NCI-H510A treated with DMSO at 0.1 percent for 48 hours (cell line): ENCODE measurements at places on chromosomes 3 and 15.
A peak's percentile ranks its signal among the peaks of the same experiment; 100 is the strongest.

DNA sequence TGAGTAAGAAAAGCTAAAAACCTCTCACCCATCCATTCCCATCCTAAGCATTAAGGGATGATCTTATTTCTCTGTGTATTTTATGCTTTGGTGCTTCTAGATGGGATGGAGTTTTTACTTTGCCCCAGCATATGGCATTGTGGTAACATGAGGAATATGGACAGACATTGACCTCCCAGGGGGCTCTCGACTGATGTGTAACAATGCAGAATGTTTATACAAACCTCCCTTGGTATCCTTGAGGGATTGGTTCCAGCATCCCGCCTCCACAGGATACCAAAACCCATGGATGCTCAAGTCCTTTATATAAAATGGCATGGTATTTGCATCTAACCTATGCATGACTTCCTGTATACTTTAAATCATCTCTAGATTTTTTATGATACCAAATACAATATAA, 21.6 kb downstream of the PDIA5 start:
- DNase-seq, result no peak

DNA sequence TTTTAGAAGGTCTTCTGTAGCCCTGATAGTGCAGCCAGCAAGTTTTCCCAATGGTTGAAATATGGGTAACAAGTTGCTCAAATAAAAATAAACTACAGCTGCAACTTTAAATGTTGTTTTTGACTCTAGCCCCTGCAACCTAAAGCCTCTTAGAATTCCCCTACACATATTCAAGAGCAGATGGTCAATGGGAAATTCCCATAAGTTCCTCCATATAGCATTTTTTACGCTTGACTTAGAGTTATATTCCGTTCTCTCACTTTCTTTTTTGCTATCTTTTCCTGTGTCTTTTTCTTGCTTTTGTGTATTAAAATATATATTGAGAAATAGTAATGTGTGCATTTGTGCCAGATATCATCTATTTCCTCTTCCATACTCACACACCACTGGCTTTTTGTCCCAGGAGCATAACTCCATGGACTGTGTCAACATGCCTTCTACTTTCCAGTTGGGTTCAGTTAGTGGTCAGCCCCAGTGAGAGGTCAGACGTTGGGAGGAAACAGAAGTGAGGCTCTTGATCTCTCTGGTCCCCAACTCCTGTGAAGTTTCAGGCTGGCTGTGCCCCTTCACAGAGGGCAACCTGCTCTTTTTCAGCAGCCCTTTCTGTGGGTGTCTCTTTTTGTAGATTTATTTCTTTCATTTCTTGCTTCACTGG, 63.3 kb upstream of the TP63 start:
- no peak for DNase-seq

DNA sequence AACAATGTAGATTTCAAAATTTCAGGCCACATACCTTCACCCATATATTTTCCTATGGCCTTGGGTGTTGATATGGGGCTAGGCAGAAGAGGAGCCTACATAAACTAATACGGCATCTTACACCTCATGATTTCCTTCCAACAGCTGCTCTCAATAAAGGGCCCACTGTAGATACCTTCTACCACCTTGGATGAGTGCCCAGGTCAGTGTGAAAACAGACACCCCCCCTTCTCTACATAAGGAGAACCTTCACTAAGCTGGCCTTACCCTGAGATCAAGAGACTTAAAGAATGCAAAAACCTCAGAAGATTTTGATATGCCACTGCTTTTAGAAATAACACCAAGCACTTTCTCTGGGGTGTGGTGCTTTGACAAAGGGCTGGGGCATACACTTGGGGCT, 42.7 kb downstream of the SH3BP5 start:
- no peak for DNase-seq

DNA sequence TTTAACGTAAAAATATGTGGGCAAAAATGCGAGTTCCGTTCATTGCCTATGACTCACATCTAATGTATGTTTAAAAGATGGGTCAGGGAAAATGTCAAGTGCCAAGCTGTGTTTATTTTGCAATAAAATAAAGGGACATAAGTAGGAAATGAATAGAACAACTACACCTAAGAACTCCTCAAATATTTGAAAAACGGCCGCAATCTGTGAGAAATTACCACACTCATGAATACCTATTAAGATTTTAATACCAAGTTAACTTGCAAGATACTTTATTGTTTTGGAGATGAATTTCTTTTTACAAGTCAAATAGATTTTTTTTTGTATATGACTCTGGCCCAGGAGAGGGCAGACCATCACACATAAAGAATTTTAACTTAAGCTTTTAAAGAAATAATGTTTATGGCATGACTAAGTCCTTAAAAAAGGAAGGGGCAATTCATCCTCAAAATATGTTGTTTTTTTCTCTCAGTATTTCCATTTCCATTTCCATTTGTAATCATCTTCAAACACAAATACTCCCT, 152.7 kb downstream of the SUCNR1 start:
- DNase-seq, result peak; percentile 44

DNA sequence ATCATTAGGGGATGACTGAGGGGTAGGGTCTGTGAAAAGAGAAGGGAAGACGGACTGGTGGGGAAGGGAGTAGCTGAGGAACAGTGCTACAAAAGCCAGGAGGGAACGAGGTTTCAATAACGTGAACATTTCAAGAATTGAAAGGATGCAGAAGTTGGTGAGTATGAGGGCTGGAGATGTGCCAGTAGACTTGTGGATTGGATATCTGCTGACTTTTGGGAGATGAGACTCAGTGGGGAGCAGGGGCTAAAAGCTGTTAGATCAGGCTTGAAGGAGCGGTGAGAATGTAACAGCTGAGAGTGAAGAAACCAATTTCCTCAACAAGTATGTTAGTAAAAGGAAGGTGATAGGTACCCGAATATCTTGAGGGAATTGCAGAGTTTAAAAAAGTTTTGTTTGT, 65.2 kb downstream of the GTPBP8 start:
- no peak for DNase-seq

DNA sequence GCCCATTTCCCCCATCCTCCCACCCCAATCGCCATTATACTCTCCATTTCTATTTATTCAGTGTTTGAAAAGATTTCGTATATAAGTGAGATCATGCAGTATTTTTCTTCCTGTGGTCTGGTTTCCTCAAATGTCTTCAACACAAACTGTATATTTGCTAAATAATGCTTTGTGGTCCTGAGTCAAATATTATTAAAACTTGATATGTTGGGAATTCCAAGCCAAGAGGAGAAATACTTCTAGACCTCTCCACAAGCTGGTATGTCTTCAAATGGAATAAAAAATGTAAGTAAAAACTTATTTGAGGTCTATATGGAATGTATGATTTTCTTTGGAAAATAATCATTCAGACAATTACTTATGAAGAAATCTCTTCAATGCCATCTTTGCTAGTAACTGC, 122.5 kb upstream of the TSC22D2 start:
- DNase-seq, result no peak

DNA sequence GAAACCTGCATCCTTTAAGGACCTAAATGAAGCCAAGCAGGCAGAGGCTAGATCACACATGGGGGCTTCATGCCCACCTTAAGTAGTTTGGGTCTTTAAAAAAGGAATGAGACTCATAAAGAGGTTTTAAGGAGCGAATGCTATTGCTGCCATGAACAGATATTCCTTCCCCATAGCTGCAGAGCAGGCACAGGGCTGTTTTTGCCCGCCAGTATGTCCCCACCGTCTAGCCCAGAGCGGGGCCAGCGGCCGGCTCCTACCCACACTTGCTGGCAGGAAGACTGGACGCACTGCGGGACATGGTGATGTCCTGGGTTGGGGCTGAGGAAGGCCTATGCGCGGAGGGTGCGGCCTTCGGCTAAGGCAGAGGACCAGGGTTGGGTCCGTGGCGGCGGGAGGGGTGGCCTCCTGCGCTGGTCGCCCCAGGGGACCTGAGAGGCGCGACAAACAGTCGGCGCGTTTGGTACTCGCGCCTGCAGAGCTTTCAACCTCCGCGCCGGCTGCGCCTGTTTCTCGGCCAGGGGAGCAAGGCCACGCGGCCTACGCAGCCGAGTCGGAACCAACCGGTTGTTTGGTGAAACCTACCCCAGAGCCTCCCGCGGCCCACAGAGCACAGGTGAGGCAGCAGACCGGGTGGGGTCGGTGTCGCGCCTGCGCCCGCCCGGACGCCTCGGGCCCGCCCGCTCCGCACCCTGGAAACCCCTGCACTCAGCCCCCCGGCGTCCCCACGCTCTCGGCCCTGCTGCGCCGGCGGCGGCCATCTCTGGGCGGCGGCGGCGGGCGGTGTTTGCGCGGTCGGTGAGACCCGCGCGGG, at the start of gene FAIM:
FAIM (plus strand) TSS at position 450 of the 814 bp plus-strand sequence. CDS start 10,956 bp downstream, outside the sequence.
- peak; percentile 22 for DNase-seq

GRCh38 chr3:160217675-160218074, 7.5 kb upstream of the C3orf80 start:
- DNase-seq, result no peak

GRCh38 chr3:116863822-116864589, 154.4 kb downstream of the TUSC7 start:
- peak; percentile 53 for DNase-seq

GRCh38 chr15:38671675-38672254, 107.2 kb upstream of the RASGRP1 start:
- no peak for DNase-seq

DNA sequence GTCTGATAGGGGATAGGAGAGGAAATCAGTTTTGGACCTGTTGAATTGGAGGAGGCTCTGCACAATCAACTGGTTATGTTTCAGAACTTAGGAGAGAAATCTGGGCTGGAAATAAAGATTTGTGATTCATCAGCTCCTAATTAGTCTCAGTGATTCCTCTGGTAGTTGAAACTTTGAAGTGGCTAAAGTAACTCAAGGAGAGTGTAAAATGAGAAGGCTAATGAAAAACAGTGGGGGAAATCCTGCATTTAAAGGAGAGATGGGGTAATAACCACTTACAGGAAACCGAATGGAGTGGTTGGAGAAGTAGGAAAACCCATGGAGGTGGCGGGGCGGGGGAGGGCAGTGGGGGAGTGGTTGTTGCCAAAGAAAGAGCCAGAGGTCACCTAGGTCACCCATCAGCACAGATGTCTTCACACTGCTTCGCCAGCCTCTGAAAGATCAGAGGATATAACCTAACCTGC, 32.6 kb downstream of the MAP2K5 start:
- DNase-seq, result no peak

DNA sequence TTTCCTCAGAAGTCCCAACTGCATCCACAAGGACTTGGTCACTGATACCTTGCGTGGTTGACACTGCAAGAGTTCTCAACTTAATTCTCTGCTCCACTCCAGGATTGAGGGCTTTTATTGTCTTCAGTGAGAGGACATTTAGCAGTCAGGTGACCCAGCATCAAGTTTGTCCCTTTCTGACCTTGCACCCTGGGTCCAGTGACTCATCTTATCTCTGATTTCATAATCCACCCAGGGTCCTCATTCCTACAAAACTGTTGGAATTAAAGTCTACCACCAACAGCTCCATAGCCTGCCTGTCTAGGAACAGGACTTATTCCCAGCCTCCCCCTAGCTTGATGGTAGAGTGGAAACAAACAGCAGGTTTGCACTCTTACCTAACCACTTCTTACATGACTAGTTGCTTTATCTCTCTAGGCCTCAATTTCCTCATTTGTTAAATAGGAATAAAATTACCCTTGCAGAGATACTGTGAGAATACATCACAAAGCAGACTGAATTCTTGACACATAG, 151.3 kb upstream of the LPP start:
- no peak for DNase-seq

DNA sequence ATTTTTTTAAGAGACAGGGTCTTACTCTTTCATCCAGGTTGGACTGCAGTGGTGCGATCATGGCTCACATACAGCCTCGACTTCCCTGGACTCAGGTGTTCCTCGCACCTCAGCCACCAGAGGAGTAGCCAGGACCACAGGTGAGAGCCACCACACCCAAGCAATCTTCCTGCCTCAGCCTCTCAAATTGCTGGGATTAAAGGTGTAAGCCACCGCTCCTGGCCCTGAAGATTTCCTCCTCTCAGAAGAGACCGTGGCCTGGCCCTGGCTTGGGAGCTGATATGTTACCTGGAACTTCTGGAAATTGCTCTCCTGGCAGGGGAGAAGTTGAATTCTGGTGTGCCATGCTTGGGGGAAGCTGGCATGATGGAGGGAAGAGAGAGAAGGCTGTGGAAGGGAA, 36.2 kb downstream of the PPCDC start:
- no peak for DNase-seq

DNA sequence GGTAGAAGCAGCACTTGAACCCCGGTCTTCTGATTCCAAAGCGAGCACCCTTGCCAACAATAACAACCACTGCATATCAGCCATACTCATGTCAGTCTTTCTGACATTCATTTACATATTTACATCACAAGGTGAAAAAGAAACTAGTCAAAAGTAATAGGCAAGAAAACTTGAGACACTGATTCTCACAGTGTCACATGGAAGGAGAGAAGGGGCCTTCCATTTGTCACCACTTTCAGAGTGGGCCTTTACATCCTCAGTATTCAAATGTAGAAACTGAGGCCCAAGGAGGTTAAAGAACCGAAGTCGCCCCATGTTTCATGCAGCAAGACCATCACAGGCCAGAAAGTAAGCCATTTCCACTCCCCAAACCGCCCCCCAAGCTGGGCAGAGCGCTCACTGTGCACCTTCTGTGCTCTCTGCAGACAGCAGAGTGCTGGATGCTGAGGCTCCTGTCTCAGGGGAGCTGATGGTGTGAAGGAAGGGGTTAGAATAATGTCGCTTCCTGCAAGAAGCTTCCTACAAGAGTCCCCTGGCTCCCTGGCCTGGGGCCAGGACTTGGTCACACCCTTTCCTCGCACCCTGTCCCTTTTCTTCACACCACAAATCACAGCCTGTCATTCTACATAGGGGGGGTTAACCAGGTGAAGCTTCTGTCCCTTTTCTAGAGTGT, 260.1 kb downstream of the UACA start:
- DNase-seq, result no peak

DNA sequence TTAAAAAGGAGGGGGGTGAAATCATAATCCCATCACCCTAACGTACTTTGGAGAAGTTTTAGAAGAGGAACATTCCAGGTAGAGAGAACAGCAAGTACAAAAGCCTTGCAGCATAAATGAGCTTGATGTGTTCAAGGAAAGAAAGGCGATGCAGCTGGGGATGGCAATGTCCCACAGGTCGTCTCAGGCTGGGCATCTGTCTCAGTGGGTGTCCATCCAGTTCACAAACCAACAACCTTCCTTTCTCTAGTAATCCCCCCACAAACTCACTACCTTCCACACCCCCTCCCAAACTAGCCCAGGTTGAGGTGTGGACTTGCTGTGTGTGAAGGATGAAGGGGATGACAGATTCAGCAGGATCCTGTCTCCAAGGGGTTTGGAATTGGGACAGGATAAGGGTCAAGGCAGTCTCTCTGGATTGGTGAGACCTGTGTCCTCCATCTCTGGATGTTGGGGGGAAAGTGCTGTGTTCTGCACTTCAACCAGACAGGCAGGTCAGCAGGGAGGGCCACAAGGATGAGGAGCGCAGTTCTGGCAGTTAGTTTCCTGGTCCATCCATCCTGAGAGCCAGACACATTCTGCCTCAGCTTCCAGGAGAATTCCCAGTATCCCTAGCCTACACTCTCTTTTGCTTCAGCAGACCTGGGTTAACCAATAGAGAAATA, 1.7 kb upstream of the ESYT3 start:
- no peak for DNase-seq
